ENCODE measurements at places on chromosomes 6 and 20. TPM values are rescaled to one million over a fixed set of nuclear protein-coding genes. Genes with fewer than 3 reads are reported as not detected.

DNA sequence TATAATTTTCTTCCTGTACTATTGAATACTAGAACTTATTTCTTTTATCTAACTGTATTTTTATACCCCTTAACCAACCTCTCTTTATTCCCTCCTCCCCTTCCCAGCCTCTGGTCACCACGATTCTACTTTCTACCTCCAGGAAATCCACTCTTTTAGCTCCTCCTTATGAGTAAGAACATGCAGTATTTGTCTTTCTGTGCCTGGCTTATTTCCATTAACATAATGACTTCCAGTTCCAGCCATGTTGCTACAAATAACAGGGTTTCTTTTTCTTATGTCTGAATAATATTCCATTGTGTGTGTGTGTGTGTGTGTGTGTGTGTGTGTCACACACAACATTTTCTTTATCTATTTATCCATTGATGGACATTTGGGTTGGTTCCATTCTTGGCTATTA lies 152.3 kb upstream of the OLIG3 start:
- no peak for DNase-seq

GRCh38 chr20:53576586-53577318 lies 16.9 kb downstream of the ZNF217 start:
- no peak for DNase-seq

KCNK17 gene
- total RNA-seq, result not detected

DNA sequence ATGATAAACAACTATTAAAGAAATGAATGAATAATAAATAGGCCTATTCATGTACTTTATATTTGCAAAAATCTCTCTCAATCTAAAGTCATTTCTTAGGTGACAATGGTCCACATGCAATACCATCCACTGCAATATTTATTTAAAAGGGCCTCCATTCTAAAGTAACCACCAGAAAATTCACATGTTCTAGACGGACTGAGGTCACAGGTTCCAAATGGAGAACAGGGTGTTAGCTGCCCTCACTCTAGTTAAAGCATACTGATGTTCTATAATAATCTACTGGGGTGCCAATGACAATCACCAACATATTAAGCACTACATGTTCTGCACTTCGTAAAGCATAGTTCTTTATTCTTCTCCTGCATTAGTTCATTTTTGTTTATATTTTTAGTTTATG lies 1.2 kb downstream of the HBS1L start:
- no peak for DNase-seq

DNA sequence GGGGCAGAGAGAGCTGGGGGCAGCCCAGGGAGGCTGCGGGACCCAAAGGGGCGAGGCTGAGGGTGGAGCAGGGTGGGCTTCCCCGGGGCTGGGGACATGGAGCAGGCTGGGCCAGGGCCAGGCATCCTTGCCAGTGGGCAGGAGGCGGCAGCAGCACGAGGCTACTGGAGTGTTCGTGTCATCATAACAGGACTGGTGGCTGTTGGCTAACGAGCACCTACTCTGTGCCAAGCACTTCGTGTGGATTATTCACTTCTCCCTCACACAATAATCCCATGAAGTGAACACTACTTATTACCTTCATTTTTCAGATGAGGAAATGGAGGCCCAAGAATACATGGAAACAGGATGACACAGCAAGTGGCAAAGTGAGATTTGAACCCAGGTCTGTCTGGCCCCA lies 41.7 kb downstream of the GRM4 start:
- no peak for DNase-seq

- no peak for DNase-seq
Measured at GRCh38 chr20:531608-532007, 12.0 kb downstream of the CSNK2A1 start.

GRCh38 chr20:11867291-11867919 lies 50.3 kb upstream of the BTBD3 start:
- DNase-seq, result no peak

DNA sequence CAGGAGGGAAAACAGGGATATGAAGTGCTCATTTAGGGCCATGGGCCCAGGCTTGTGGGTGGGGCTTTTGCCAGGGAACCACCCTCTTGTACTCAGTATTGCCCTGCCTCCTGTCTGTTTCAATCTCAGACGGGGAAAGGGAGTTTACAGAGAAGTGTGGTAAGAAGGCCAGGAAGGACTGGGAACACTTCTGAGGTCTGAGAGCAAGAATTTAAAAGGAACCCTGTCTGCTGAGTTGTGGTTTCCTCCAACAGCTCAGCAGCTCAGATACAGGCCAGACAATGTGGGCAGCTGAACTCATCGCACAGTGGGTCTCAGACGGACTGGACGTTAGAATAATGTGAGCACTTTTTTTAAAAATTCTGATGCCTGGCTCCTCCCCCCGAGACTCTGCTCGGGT lies 354.1 kb upstream of the ARID1B start:
- DNase-seq, result no peak

DNA sequence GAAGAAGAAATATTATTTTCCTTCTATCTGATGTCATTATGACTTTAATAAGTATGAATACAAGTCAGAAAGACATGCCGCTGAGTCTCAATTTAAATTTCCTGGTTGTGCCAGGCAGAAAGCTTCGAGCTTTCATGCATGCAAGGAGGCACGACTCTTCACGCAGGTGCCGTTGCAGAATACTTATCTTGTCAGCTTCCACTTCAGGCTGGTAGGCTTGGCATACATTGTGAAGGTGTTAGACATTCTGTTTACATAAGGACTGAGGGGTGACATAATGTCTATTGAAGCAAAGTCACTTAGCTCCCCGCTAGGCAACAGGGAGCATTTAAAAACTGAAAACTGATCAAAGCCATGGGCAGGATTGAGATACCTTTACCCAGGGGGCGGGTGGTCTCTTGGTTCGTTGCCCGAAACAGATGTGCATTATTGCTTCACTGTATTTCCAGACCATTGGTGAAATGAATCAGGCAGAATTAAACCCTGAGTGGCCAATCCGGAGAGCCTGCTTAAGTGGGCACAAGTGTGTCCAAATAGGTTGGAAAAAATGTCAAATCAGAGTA lies 16.4 kb downstream of the BMP6 start:
- no peak for DNase-seq

DNA sequence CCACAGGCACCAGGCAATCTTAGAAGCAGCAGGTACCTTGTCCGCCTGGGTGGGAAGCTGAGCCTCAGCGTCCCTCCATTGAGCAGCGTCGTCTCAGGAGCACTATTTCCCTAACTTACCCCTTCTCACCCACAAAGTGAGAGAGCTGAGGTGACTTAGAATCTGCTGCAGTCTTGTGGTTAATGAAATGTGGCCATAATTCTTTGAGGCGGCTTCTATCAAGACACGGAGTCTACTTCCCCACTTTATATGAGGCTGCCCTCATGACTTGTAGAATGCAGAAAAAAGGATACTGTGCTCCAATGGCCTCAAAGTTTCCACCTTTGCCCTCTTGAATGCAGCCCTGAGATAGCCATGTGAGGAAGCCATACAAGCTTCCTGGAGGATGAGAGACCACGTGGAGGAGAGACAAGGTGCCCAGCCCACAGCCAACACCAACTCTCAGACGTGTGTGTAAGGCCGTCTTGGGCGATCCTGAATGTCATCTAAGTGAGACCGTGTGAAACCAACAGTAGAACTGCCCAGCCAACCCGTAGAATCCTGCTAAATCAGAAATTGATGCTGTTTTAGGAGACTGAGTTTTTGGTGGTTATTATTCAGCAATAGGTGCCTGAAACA lies 9.1 kb upstream of the TAGAP start:
- DNase-seq, result no peak

DNA sequence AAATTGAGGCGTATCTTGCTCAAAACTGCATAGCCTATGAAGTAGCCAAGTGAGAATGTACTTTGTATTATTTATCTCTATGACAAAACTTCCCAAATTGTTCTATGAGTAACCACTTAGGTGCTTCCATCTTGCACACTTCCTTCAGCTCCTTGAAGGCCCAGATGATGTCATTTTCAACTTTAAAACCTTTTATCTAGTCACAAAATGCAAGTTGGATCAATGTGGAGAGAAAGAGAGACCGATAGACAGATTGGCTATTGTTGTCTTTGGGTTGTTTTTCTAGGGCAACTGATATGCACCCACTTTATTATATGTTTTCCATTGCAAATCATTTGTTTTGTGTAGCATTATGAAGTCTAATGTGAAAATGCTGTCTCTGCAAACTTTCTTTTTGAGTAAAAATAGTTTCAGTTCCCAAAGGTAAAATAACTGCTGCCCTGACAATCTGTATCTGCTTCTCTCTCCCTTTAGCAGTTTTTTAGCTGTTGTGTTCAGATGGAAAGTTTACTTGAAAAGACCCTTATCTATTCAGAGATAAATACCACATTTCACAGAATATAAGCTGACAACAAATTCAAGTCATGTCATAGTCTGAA lies 73.7 kb upstream of the CITED2 start:
- DNase-seq, result no peak

BMP7 gene
- total RNA-seq, result 17.2 TPM

EFCAB8 gene
- not detected for total RNA-seq

C20orf144 gene
- total RNA-seq, result not detected

DCDC2 gene
- total RNA-seq, result not detected

DNA sequence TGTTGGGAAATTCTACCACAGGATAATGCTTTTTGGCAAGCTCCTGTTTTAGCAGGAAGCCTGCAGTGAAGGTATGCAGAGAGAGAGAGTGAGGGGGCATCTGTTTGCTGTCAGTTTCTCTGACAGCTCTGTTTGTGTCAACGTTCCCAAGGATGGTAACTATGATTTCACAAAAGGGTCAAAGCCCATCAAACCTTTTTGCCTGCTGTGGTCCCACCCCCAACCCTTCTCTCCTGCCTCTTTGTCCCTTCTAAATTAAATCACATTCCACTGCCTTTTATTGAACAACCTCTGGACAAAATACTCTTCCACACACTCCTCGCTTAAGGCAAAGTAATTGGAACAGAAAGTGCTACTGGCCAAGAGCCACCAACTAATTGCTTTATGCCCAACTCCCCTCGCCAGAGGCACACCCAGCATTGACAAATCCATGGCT lies 128.3 kb downstream of the TSHZ2 start:
- no peak for DNase-seq

CRISP3 gene
- 19.2 TPM for total RNA-seq

DNA sequence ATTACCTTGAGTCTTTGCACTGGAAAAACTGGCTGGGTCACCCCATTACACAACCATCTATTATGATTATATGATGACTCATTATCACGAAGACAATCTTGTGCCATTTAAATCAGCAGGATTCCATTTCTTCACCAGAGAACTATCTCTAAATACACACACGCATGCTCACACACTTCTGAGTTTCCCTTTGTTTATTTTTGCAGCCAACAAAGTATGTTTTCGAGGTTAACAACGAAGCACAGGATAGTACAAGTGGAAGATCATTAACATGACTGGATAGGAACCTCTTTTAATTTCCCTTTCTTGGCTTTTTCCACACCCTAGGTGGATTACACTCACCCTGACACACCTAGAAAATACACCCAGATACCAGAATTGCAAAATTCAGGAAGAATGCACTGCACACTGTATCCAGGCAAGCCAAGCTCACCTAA lies 18.9 kb downstream of the PERP start:
- DNase-seq, result no peak

TNFRSF6B gene
- 16.7 TPM for total RNA-seq

DNA sequence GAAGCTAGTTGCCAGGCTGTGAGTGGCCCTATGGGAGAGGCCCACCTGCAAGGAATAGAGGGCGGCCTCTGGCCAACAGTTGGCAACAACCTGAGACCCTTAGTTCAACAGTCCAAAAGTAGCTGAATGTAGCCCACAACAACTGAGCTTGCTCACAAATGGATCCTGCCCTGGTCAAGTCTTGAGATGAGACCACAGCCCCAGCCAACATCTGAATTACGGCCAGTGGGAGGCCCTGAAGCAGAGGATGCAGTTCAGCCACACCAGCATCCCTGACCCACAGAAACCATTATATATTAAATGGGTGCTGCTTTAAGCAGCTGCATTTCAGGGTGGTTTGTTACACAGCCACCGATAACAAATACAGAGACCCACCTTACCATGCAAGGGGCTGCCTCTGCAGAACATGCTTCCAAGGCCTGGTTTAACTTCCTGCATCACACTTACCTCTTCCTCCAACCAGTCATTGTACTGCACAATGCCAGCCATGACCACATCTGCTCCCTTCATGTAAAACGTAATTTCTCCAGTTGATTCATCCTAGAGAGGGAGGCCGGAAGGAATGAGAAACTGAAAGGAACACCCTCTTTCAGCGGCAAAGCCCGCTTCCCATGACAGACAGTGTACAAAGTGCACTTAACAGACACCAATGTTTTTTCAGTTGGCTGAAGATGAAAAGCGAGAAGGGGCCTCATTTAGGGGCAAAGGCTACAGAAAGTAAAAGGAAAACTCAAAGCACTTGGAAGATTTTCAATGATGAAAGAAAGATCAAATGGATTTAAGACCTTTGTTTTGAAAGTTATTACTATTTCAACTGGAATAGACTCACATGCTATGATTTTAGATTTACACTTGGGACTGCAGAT lies 86.2 kb upstream of the NFATC2 start:
- no peak for DNase-seq

ARFRP1 gene
- total RNA-seq, result 30.9 TPM

GLP1R gene
- not detected for total RNA-seq

GRCh38 chr6:168637834-168638233 lies 196.8 kb downstream of the SMOC2 start:
- DNase-seq, result no peak

OR14J1 gene
- 0.74 TPM for total RNA-seq

ARMH2 gene
- not detected for total RNA-seq

OR11A1 gene
- not detected for total RNA-seq

Data from vagina (tissue), 2 donors.